ENCODE measurements at places on chromosomes 13 and 19.

- no peak for DNase-seq
These were observed 308.3 kb upstream of the SPRY2 start for GRCh38 chr13:80649274-80649673.

DNA sequence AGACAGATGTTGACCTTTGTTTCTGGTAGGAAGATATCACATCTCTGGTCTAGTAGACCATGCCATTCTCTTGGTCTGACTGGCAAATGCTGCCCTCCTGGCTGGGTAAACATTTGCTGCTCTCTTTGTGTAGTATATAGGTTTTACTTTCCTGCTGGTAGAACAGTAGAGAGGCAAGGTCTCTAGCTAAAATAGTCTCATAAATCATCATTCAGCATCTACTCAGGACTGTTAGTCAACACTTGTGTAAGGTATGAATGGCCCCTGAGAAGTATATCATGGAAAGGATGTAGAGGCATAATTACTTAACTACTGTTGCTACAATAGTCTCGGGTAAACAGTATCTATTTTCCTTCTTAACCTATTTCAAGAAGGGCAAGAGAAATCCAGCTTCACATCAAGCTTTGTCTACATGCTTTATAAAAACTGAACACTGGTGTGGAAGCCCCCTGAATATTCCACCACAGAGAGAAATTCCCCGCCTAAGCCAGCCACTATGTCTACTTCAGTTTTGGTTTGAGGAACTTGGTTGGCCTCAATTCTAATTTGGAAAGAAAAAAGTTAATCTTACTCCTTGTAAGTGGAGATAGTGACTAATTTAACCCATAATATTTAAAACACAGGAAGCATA, 18.4 kb upstream of the MYCBP2 start:
- DNase-seq: no peak

DNA sequence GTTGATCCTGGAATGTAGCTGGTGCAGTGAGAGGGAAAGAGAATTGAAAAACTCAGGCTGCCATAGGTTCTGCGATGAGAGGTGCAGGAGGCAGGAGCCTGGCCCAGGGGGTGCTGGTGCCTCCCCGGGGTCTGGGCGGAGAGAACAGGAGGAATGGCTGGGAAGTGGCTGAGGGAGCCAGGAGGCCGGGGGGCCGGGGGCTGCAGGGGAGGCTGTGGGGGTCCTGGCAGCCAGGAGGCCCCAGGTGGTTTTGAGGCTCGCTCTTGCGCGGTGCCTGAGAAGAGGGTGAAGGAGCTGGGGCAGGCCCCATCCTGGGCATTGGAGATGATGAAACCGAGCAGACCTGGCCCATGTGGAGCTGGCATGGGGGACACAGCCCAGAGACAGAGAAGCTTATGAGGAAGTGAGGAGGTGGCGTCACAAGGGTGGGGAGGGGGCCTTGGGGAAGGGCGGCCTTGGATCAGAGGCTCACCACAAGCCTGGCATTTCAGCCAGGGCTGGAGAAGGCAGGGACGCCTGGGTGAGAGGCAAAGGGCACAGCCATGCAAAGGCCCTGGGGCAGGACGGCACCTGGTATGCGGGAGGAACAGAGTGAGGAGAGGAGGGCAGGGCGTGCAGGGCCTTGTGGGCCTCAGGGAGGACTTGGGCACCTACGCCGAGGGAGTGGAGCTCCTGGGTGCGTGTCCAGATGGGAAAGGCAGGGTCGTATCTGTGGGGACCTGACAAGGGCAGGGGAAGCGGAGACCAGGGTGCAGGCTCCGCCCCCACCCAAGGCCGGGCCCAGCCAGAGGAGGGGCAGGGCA, 1.3 kb upstream of the TEKTIP1 start:
- DNase-seq: no peak

DNA sequence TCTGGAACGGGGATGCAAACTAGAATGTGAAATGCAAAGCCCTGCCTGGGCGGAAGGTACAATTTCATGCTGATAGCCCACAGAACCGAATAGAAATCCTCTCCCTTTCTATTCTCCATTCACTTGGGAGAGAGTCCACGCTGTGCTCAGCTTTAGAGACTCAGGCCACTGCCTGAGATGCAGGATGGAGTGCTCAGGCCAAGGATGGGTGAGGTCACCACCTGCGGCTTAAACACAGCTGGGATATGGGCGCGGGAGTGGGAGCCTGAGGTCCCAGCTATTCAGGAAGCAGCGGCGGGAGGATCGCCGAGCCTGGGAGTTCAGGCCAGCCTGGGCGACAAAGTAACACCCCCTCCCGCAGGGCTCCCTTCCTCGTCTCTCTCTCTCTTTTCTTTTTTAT, 446 bp upstream of the ZNF83 start:
- no peak for DNase-seq

GRCh38 chr13:23992781-23993679, 95.7 kb upstream of the C1QTNF9B start:
- no peak for DNase-seq

DNA sequence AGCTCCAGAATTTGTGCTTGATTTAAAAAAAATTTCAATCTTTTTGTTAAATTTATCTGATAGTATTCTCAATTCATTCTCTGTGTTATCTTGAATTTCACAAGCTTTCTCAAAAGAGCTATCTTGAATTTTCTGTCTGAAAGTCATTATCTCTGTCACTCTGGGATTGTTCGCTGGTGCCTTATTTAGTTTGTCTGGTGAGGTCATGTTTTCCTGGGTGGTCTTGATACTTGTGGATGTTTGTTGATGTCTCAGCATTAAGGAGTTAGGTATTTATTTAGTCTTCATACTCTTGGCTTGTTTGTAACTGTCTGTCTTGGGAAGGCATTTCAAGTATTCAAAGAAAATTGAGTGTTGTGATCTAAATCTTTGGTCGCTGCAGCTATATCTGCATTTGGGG, 106.3 kb downstream of the TNFSF13B start:
- DNase-seq: no peak

- DNase-seq: no peak
These were observed 48.9 kb downstream of the DNM2 start for GRCh38 chr19:10766671-10767201.

- no peak for DNase-seq
These were observed 122.9 kb downstream of the OLFM4 start for GRCh38 chr13:53151336-53152056.

DNA sequence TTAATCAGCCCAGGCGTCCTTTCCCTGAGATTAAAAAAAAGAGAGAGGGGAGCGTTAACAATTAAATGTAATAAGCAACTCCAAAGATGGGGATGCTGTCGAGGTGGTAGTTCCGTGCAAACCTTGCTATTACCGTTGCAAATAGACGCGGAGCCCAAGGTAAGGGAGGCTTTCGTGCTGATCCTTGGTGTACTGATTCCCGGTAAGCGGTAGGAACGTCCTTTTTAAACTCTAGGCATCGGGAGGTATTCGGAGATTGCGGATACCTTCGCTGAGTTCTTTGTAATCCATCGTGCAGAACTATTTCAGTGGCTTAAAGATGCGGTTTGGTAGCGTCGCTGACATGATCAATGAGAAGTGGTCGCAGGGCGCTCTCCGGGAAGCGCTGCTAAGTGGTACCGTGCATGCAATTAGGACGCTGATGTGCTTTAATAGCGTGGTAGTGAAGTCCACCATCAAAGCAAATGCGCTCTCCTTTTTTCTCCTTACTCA, 3.1 kb downstream of the SLITRK5 start:
- no peak for DNase-seq

DNA sequence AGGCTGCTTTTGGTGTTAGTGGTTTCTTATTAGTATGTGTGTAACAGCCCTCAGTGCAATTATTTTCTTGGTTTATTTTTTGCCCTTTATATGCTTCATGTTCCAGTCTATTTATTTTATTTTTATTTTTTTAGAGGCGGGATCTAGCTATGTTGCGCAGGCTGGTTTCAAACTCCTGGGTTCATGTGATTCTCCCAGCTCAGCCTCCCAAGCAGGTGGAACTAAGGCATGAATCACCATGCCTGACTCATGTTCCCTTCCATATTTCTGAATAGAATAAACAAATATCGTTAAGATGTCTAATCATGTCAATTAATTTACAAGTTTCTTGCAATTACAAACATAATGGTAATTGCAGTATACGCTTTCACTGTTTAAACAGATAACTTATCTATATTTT, 11.7 kb downstream of the SKA3 start:
- DNase-seq: no peak

DNA sequence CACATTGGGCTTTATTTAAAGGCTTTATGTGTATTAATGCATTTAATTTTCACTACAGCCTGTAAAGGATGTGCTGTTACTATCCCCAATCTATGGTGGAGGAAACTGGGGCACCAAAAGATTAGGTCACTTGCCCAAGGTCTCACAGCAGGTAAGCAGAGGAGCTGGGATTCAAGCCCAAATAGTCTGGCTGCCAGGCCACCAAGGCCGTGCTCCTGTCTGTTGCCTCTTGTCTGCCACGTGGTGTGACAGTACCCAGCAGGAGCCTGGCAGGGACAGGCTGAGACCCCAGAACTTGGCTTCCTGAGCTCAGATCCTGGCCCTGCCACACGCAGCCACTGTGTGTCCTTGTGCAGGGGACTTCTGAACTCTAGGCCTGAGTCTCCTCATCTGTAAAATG, 4.5 kb downstream of the NTN5 start:
- no peak for DNase-seq

DNA sequence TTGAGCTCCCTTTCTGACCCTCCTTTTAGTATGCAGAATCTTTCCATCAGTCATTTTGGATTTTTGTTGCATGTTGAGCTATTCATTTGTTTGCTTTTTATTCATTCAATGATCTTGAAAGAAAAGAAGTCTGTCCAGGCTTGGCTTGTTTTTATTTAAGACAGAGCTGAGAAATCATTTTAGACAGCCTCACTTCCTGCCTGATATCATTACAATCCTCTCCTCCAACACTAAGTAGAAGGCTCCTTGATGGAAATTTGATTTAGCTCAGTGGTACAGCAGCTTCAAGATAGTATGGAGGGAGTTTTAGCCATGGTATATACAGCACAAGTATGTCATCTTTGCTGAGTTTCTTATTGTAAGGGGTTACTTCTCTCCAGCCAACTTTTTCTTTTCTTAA, 28.4 kb downstream of the MBNL2 start:
- no peak for DNase-seq

- DNase-seq: no peak
These were observed 8.9 kb downstream of the RASL11A start for GRCh38 chr13:27279506-27279905.

GRCh38 chr19:38869160-38869835, 8.8 kb downstream of the RINL start:
- no peak for DNase-seq

DNA sequence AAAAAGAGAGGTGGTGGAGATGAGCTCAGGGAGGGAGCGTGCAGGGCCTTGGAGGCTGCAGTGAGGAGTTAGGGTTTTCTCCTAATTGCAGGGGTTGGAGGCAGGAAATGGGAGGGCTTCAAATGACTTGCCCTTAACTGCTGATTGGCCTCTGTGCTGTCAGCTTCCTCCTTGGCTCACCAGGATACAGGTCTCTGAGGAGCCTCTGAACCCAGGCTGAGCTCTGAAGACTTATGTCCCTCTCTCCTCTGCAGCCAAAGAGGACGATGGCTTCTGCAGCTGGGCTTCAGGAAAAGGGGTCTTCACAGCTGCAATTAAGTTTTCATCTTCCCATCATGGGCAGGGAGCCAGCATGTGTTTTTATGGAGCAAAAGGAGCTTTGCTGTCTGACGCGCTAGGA, 6.7 kb upstream of the RANBP3 start:
- no peak for DNase-seq

Data from stimulated activated CD4-positive, alpha-beta T cell treated with anti-CD3 and anti-CD28 coated beads, Interleukin-1b, Interleukin-23, amount 100 ng/mL, for 1 hour (primary cell).